ENCODE measurements at places on chromosomes 2 and 18.

- no peak for DNase-seq
These were observed 27.8 kb downstream of the ANO7 start for GRCh38 chr2:241216211-241216761.

DNA sequence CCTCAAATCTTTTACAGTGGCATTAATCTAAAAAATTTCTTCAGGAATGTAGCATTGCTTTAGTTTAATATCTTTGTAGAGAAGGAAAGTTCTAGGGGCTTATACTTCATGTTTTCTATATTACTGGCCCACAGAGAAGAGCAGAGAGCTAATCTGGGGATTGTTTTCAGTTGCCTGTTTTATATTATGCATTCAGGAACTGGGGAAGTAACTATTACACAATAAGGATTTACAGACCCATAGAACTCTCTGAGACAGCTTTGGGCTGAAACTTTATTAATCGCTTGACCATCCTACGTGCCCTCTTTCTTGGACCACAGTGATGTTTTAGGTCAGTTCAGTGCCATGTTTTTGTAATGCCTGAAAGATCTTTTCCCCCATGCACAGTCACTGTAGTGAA is 29.9 kb downstream of the BIRC6 start:
- no peak for DNase-seq

DNA sequence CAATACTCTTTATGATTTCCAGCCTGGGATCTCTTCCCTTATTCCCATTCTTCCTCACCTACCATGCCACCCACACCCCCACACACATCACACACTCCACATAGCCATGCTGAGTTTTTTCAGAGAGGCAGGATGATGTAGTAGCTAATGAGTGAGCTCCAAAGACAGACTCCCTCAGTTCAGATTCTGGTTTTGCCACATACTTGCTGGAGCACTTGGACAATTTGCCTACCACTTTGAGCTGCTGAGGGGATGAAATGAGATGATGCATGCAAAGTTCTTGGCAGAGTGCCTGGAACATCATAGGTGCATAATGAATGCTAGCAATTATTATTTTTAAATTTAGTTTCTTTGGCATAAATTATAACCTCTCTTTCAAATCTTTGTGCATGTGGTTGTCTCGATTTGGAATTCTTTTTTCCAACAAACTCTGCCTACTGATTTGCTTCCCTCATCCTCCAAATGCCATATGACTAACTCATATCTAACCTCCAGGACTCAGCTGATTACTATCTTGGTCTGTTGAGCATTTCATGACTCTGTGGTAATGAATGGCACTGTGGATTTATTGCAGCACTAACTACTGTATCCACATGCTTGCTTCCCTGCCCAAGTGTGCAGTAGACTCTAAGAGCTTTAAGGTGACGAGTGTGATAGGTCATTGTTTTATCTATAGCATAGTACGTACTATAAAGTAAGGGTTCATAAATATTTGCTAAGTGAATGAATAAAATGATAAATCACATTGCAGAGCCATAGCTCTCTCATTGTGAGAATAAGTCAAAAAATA is 99.1 kb downstream of the TACR1 start:
- DNase-seq, result no peak

DNA sequence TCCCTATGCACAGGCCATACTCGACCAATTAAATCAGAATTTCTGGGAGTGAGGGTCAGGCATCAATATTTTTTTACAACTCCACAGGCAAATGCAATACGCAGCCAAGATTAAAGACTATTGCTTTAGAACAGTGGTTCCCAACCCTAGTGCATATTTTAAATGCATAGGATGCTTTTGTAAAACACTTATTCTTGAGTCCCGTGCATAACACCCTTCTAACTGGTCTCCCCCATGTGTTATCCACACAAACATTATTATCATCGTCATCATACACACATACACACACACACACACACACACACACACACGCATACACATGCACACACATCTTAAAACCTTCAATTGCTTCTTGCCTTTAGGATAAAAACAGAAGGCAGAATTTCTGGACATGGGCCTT is 145.0 kb upstream of the PELI1 start:
- no peak for DNase-seq

- no peak for DNase-seq
These were observed 236.4 kb downstream of the ATAD2B start for GRCh38 chr2:23690421-23691105.

- no peak for DNase-seq
These were observed 2.5 kb upstream of the RTP5 start for GRCh38 chr2:241866790-241867645.

GRCh38 chr2:215460682-215461382 is 25.0 kb upstream of the FN1 start:
- DNase-seq, result no peak

- DNase-seq, result no peak
These were observed 40.7 kb downstream of the INO80D start for GRCh38 chr2:206045251-206045650.

- DNase-seq, result no peak
These were observed 59.1 kb downstream of the NYAP2 start for GRCh38 chr2:225458431-225459117.

DNA sequence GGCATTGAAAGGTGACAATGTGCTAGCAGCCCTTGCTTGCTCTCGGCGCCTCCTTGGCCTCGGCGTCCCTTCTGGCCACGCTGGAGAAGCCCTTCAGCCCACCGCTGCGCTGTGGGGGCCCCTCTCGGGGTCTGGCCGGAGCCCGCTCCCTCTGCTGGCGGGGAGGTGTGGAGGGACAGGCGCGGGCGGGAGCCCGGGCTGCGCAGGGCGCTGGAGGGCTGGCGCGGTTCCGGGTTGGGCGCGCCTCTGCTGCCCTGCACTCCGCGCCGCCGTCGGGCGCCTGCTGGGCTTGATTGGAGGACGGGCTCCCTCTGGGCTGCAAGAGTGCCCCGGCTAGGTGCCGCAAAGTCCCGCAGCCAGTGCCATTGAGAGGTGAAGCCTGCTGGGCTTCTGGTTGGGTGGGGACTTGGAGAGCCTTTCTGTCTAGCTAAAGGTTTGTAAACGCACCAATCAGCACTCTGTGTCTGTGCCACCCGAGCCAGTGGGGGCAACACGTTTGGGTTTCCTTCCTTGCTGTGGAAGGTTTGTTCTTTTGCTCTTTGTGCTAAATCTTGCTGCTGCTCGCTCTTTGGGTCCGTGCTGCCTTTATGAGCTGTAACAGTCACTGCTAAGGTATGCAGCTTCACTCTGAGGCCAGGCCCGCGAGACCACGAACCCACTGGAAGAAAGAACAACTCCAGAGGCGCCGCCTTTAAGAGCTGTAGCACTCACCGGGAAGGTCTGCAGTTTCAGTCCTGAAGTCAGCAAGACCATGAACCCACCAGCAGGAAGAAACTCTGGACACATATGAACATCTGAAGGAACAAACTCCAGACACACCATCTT is 14.8 kb upstream of the IMP4 start:
- no peak for DNase-seq

DNA sequence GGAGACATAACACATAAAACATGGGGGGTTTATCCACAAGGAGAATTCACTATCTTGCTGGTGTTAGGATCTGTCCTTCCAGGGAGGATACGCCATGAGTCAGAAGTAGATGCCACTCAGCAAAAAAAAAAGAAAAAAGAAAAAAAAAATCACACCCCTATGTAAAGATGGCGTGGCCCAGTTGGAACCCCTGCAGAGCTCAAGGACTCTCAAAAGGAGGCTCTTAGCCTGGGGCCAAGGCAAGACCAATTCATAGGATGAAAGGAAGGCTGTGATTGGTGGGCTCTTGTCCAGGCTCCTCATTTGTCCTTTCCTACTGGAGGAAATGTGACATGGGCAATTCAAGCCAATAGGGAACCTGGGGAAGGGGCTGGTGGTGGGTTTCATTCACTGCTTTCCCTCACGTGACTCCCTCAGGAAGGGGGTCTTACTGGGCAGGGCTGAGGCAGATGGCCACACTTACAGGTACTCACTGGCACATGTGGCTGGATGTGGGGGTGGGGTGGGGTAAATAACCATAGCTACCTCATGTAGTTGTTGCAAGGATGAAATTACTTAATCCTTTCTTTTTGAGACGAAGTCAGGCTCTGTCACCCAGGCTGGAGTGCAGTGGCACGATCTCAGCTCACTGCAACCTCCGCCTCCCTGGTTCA is 38.7 kb upstream of the HAAO start:
- DNase-seq, result no peak

GRCh38 chr2:207697411-207697810 is 14.0 kb upstream of the CCNYL1 start:
- DNase-seq, result no peak

Data from amygdala (tissue), 56 donors.